ENCODE measurements at places on chromosomes 1 and 21. TPM values are rescaled to one million over a fixed set of nuclear protein-coding genes. Genes with fewer than 3 reads are reported as not detected.

SPRR2A gene
- not detected for total RNA-seq

IVL gene
- not detected for total RNA-seq

SLC44A3 gene
- total RNA-seq = 1.4 TPM

A3GALT2 gene
- not detected for total RNA-seq

GADD45A gene
- total RNA-seq = 71.0 TPM

VWA5B1 gene
- total RNA-seq = not detected

VSIG8 gene
- total RNA-seq = not detected

SPATA17 gene
- 2.9 TPM for total RNA-seq

SH2D5 gene
- 17.1 TPM for total RNA-seq

HORMAD1 gene
- 9.7 TPM for total RNA-seq

CCDC27 gene
- total RNA-seq = not detected

GRIK3 gene
- not detected for total RNA-seq

NECTIN4 gene
- total RNA-seq = 2.3 TPM

ATP1A2 gene
- 0.07 TPM for total RNA-seq

WLS gene
- total RNA-seq = 16.8 TPM

MUTYH gene
- 8.2 TPM for total RNA-seq

TAS1R1 gene
- not detected for total RNA-seq

SAMD11 gene
- 16.9 TPM for total RNA-seq

UBASH3A gene
- total RNA-seq = 0.13 TPM

TMEM51 gene
- total RNA-seq = 38.6 TPM

LACTBL1 gene
- not detected for total RNA-seq

SEMA4A gene
- total RNA-seq = 0.33 TPM

HUNK gene
- total RNA-seq = 1.4 TPM

LMX1A gene
- total RNA-seq = not detected

LDLRAD1 gene
- total RNA-seq = not detected

Measured in A549 treated with GW870086 at 1 μM for 4 hours (cell line).